ENCODE measurements at places on chromosomes 11 and 22.
A peak's percentile ranks its signal among the peaks of the same experiment; 100 is the strongest.

DNA sequence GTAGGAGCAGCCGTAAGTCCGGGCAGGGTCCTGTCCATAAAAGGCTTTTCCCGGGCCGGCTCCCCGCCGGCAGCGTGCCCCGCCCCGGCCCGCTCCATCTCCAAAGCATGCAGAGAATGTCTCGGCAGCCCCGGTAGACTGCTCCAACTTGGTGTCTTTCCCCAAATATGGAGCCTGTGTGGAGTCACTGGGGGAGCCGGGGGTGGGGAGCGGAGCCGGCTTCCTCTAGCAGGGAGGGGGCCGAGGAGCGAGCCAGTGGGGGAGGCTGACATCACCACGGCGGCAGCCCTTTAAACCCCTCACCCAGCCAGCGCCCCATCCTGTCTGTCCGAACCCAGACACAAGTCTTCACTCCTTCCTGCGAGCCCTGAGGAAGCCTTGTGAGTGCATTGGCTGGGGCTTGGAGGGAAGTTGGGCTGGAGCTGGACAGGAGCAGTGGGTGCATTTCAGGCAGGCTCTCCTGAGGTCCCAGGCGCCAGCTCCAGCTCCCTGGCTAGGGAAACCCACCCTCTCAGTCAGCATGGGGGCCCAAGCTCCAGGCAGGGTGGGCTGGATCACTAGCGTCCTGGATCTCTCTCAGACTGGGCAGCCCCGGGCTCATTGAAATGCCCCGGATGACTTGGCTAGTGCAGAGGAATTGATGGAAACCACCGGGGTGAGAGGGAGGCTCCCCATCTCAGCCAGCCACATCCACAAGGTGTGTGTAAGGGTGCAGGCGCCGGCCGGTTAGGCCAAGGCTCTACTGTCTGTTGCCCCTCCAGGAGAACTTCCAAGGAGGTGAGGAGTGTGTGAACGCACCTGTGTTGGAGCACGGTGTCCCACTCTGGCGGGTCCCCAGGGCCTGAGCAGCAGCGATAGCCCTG, at the start of gene TAGLN:
Gene TAGLN (plus strand): TSS at position 318 of the 863 bp plus-strand sequence. CDS start 3,644 bp downstream, outside the sequence.
- DNase-seq: no peak

DNA sequence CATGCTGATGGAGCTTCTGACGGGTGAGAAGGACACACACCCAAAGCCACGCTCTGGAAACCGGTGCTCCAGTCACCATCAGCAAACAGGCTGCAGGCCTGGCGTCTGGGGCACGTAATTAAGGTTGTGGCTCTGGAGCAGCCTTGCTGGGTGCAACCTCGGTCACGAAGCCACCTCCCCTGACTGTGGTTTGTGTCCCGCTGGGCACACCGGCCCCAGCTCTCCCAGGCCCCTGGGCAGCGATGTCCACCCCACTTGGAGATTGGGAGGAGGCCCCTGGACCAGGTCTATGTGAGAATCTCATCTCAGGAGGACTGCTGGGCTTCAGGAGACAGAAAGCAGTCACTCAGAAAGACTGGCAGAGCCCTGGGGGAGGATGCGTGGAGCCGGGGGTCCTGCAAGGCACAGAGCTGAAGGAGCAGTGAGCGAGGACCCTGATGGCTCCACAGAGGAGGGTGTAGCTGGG, 631.6 kb downstream of the BRD1 start:
- DNase-seq: no peak

- DNase-seq: peak; percentile 17
These were observed 557 bp downstream of the RANGAP1 start for GRCh38 chr22:41285441-41285819.

GRCh38 chr11:25981998-25982397, 349.9 kb upstream of the ANO3 start:
- DNase-seq: peak; percentile 1

DNA sequence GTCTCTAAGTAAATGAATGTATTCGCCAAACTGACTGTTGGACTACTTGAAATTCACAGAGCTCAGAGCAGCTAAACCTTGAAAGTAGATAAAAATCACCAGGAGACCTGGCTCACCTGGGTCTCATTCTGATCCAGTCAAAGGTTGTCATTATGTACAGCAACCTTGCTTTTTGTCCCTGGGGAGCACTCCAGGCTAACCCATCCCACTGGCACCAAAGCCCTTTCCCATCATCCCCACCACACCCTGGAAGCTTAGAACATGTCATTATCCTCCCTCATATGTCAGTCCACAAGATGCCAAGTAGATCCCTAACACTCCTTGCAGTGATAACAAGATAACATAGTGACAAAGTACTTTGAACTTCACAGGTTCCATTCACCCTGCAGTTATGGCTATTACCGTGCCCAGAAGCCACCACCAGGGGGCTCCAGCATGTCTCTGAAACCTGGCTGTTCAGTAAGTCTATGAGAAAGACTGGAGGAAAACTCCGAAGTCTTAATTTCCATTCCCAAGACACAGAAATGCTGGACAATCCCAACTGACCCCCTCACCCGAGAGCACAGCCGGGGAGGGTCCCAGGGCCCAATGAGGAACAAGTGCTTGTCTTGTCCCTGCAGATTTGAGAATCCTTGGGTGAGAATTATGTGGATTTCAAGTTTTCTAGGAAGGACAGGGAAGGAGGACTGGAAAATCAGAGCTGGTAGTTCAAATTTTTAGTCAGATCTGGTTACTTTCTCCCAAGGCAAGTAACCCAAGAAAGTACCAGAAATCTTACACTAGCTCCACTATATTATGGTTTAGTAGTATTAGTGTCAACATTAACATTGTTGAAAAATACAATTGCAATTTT, 43.0 kb upstream of the USP47 start:
- DNase-seq: peak; percentile 13

GRCh38 chr11:8870411-8871170, 40.4 kb upstream of the AKIP1 start:
- DNase-seq: peak; percentile 21

DNA sequence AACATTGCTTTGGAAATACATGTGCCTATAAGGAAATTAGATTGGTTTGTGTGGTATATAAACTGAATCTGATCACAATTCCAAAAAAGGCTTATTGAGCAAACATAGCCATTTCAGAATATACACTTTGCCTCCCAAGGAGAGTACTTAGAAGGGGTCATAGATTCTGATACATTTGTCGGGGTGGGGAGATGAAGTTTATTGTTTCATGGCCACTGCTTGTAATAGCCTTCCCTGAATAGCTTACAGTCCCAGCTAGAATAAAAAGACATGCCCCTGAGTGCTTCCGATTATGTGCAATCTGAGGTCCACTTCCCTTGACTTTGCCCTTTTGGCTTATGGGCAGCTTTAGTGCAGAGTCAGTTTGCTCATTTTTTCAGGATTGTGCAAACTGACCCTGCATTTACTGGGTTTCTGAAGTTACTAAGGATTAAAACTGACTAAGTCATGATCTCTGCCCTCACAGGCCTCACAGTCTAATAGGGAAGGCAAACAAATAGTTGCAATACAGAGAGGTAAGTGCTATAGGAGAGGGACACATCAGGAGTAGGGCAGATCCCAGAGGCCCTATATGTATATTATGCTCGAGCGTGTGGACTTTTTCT, 184.2 kb downstream of the BLID start:
- no peak for DNase-seq

DNA sequence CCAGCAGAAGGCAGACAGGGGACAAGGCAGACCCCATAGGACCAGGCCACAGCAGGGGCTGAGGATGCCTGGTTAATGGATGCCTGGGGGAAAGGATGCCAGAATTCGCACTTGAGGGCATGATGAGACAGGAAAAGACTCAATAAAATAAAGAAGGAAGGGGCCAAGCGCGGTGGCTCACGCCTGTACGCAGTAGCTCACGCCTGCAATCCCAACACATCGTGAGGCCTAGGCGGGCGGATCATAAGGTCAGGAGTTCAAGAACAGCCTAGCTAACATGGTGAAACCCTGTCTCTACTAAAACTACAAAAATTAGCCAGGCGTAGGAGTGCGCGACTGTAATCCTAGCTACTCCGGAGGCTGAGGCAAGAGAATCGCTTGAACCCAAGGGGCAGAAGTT, 9.8 kb downstream of the APOBEC3D start:
- DNase-seq: no peak

- no peak for DNase-seq
These were observed 595.3 kb downstream of the OPCML start for GRCh38 chr11:132937016-132937415.

DNA sequence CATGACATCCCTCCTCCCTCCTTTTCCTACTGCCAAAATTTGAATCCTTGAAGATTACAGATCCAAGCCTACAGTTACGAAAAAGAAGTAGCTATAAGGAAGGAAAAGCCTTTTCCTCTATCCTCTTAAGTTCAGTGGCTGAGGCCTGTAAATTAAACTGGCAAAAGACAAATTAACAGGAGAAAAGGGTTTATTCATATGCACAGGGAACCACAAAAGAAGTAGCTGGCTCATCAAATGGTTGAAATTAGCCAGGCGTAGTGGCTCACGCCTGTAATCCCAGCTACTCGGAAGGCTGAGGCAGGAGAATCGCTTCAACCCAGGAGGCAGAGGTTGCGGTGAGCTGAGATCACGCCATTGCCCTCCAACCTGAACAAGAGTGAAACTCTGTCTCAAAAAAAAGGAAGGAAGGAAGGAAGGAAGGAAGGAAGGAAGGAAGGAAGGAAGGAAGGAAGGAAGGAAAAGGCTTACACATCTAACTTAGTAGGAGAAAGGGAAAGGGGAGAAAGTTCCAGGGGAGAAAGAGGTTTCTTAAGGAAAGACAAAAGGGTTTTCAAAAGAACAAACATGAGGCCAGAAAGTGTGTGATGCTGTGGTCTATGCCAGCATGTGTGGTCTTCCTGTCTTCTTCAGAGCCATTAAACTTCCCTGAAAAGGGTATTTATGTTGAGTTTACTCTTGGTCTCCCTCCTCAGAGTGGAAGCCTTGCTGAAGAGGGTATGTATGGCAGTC, 5.1 kb upstream of the SMPD1 start:
- no peak for DNase-seq

- no peak for DNase-seq
These were observed 73.5 kb upstream of the WNT7B start for GRCh38 chr22:46050451-46050845.

DNA sequence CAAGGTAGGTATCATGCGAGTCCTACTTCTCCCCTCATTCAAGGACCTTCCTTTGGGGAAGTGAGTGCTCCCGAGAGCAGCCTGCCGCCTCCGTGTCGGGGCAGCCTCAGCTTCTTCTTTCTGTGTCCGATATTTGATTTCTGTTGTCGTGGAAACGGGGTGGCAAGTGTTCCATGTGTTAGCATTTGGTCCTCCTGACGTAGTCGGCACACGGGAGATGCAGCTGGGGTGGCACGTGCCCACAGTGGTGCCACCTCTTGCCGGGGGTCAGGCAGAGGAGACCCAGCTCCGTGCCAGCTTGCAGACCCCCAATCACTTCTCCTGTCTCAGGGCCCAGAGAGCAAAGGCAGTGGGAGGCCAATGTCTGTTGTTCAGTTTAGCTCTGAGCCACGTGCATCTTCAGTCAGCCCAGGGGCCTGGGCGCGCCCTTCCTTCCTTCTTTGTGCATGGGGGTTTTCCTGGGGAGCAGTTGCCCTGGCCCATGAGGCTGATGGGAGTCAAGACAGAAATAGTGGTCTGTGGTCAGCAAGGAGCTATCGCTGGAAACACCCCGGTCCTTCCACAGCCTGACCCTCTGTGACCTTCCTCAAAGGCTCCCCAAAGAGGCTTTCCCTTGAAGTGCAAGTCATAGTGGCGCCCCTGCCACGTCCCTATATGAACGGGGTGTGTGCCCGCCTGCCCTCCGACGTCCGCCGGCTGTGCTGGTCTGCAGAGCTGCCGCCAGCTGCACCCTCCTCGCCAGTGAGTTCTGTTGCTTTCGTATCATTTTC, 44.5 kb downstream of the PARVB start:
- no peak for DNase-seq

DNA sequence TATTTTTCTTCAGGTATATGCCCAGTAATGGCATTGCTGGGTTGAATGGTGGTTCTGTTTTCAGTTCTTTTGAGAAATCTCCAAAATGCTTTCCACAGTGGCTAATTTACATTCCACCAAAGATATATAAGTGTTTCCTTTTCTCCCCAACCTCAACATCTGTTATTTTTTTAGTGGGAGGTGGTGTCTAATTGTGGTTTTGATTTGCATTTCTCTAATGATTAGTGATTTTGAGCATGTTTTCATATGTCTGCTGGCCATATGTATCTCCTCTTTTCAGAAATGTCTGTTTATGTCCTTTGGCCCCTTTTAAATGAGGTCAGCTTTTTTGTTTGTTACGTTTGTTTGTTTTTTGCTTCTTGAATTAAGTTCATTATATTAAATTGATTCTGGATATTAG, 760.2 kb downstream of the KCNA4 start:
- DNase-seq: no peak

GRCh38 chr22:25388866-25389540, 169.6 kb downstream of the CRYBB2 start:
- no peak for DNase-seq

- no peak for DNase-seq
These were observed 110.6 kb upstream of the NECTIN1 start for GRCh38 chr11:119839476-119840133.

GRCh38 chr11:95671768-95672167, 117.8 kb downstream of the FAM76B start:
- DNase-seq: peak; percentile 72

DNA sequence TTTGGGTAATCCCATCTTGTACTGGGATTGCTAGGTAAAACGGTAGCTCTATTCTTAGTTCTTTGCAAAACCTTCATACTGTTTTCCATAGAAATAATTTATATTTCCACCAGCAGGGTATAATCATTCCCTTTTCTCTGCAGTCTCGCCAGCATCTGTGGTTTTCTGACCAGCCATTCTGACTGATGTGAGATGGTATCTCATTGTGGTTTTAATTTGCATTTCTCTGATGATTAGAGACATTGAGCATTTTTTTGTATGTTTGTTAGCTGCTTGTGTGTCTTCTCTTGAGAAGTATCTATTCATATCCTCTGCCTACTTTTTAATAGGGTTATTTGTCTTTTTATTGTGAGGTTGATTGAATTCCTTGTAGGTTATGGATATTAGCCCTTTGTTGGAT, 220.9 kb downstream of the PGR start:
- no peak for DNase-seq

DNA sequence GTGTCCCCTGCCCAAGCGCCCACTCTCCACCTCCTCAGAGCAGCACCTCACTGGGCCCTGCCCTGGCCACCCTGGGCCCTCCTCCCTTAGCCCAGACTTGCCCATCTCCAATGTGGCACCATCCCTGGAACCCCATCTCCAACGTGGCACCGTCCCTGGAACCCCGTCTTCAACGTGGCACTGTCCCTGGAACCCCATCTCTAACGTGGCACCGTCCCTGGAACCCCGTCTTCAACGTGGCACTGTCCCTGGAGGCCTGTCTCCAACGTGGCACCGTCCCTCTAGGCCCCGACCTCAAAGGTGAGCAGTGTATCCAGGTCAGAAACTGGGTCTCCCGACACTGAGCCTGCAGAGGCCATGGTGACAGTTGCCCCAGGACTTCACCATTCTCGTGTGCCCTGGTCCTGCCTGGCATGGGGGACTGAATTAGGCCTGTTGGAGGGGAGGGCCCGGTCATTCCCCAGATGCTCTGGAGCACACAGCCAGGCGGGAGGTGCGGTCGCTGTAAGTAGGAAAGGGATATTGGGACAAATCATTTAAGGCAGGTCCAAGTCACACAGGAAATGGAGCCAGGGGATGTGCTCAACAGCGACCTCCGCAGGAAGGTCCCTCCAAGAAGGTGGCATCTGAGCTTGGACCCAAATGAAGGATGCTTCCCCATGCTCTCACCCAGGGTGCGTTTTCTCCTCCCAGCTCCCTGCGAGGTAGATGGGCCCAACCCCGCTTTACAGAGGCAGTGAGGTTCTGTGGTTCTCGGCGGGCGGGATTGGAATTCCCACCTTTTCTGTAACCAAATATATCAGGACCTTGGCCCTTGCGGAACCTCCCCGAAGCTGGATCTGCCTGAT, 2.4 kb upstream of the CTSD start:
- no peak for DNase-seq

- DNase-seq: no peak
These were observed 154.1 kb downstream of the AASDHPPT start for GRCh38 chr11:106231591-106231990.

All from NCI-H1694 treated with DMSO at 0.1 percent for 48 hours (cell line).